NCI-H1092 (cell line): ENCODE measurements at places on chromosomes 12 and 14.

DNA sequence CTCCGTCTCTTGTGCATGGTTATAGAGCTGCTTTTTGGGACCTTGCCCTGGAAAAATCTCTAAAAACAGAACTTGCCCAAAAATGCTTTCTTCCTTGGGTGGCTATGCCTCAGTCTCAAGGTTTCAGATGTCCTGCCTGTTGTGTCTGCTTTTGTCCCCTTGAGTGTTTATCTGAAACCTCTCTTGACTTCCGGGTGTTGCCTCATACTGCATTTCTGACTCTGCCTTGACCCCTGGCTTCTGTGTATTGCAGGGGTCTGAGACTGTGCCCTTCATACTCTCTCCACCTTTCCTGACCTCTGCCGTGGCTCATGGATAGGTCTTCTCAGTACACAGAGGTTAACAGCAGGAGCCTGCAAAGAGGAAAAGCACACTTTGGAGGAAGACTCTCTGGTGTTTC, 124.8 kb upstream of the NTF3 start:
- no peak for DNase-seq

DNA sequence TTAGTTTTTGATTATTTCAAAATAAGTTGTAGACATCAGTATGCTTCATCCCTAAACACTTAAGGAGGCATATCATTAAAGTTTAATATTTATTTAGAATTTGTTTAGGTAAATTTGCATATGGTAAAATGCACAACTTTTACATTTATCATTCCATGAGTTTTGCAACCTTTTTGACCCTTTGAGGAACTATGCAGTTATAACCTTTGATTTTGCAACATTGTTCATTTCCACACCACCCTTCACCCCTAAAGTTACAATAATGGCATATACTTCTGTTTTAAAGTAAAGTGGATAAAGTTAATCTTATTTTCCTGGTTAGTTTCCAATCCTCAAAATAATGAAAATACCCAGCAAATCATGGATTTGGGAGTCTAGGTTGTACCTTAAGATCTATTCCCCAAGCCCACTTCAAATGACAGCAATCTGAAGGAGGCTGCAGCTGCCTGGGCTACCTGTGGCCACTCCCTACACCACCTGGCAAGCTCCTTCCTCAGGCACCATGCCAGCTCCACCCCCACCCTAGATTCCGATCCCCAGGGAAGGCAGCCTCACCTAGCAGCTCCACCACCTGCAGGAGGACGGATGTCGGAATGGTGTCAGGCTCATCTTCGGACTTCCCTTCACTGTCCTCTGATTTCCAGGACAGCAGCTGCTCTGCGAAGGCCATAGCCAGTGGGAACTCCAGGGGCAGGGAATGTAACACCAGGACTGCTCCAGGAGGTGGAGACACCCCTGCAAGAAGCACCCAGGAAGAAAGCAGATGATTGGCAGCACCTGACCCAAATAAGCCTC, 65.1 kb downstream of the TRAFD1 start:
- DNase-seq: no peak

DNA sequence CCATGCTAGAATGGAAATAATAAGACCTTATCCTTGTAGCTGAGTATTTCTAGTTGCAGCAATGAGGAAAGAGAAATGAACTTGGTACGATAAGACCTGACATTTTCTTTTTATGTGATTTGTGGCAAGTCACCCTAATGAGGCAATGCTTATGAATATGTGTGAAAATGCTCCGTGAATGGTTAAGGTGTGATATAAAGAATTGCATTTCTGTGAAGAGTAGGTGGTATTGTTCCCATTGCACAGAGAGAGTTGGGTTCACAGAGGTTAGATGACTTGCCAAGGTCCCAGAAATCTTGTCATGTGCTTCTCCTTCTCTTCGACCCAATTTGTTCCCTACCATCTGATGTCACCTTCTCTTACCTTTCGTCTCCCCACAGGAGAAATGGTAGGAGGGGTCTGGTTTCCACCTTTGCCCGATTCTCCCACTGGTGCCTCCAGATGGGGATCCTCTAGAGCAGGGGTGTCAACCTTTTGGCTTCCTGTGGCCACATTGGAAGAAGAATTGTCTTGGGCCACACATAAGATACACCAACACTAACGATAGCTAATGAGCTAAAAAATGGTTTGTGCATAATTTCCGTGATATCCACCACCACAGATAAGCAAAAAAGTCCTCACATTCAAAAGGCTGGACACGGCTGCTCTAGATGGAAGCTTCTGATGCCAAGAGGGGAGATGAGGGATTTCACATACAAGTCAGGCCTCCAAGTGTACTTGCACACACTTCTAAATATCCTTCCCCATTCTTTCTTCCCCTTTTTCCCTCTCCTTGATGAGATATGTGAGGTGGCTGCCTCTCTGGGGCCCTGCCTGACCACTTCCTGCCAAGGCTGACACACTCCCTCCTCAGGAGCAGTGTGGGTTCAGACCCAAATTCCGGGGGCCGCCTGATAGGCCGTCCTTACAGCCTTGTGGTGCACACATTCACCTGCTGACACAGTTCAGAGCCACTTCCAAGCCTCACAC, 96.1 kb downstream of the PLXNC1 start:
- no peak for DNase-seq

DNA sequence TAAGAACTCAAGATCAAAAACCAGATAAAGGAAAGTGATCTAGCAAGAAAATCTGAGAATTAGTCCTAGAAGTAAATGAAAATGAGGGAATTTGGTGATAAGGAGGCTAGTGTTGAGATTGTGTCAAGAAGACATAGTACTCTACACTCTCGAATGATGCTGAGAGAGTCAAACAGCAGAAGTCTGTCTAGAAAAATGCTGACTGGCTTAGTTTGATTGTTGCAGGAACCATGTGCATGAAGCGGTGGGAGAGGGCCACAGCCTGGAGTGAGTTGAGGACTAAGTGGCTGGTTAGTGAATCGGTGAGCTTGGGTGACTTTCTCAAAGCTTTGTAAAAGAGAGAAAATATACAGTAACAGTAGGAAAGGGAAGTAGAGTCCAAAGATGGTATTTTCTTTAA, 124.5 kb downstream of the LRIG3 start:
- no peak for DNase-seq

- no peak for DNase-seq
Measured at GRCh38 chr12:127125607-127126259, 1141.2 kb upstream of the TMEM132C start.

DNA sequence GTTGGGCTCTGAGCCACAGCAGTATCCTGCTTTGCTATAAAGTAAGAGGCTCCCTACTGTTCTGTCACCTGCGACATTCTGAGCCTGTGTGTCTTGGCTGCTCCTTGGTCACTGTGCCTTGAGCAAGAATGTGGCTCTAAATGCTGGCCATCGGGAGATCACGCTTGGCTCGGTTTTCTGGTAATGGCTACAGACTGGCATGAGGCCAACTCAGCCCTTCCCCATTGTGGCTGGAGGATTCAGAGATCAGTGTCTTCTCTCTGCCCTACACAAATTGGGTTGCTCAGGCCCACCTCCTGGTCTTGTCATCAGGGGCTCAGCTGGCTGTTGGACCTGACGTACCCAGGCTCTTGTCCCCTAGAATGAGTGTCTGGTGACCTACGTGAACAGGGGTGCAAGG, 94.5 kb downstream of the PLXNC1 start:
- no peak for DNase-seq

DNA sequence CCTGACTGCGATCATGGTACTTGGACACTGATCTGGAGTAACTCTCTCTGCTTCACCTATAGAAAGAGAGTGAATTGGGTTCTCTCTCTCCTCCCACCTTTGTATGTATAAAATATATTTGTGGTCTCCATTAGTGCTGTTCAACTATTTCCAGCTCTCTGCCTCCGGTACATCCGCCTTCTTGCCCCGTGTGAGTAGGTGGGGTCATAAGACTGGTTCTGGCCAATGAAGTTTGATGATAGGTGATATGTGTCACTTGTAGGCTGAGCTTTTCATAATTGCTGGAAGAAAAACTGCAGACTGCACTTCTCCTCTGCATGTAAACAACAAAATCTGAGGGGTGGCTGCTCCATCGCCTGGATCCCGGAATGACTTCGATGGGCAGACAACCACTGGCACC, 210.4 kb downstream of the EXOC5 start:
- DNase-seq: no peak

DNA sequence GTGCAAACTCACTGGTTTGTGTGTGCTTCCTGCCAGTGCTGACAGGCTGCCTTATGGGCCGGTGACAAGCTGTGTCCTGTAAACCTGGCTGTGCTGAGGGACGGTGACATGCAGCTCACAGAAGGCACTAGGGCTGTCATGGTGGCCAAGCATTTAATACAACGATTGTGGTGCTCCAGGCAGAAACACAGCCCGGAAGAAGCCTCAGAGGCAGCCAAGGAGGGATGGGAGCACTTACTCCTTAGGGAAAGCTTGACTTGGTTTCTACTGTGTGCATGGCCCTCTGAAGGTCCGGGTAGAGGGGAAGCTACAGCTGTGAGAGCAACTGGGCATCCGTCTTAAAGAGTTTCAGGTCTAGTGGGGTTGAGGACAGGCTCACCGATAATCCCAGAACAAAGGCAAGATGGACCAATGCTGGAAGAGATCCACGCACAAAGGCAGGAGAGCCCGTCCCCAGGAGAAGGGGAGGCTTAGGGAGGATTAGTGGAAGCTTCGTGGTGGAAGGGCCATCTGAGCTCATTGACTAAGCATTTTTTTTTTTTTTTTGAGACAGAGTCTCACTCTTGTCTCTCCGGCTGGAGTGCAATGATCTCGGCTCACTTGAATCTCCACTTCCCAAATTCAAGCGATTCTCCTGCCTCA, 10.7 kb upstream of the MCRS1 start:
- no peak for DNase-seq

- DNase-seq: no peak
Measured at GRCh38 chr12:42469355-42470175, 120.0 kb downstream of the PRICKLE1 start.

- DNase-seq: no peak
Measured at GRCh38 chr14:57961786-57962060, 95.8 kb upstream of the SLC35F4 start.
